ENCODE measurements at places on chromosomes 6 and 20. TPM values are rescaled to one million over a fixed set of nuclear protein-coding genes. Genes with fewer than 3 reads are reported as not detected.

Gene GNAS-AS1
- 0.64 TPM for polyA plus RNA-seq

Gene TMEM170B
- 25.6 TPM for polyA plus RNA-seq

Gene GPR63
- 1.2 TPM for polyA plus RNA-seq

Gene SUMO4
- not detected for polyA plus RNA-seq

Gene C20orf204
- 6.0 TPM for polyA plus RNA-seq

Gene ENPP4
- 19.7 TPM for polyA plus RNA-seq

Gene SLC17A9
- polyA plus RNA-seq = not detected

Gene SLC25A27
- polyA plus RNA-seq = 31.1 TPM

Gene PNPLA1
- polyA plus RNA-seq = 0.26 TPM

Gene BNIP5
- polyA plus RNA-seq = not detected

Gene POU5F1
- polyA plus RNA-seq = not detected

Gene SOBP
- 16.4 TPM for polyA plus RNA-seq

Gene ERVFRD-1
- not detected for polyA plus RNA-seq

Gene LGSN
- not detected for polyA plus RNA-seq

Gene RAE1
- 134 TPM for polyA plus RNA-seq

Gene TTBK1
- polyA plus RNA-seq = 4.2 TPM

Gene PNLDC1
- not detected for polyA plus RNA-seq

Gene PSORS1C2
- polyA plus RNA-seq = not detected

Gene EYS
- polyA plus RNA-seq = 0.38 TPM

Gene ADGRF4
- not detected for polyA plus RNA-seq

Gene TRIM26
- polyA plus RNA-seq = 25.9 TPM

Gene PEDS1
- polyA plus RNA-seq = 10.0 TPM

Gene C6orf58
- polyA plus RNA-seq = 0.52 TPM

Gene PROCR
- 0.30 TPM for polyA plus RNA-seq

Gene NDRG3
- polyA plus RNA-seq = 53.7 TPM

Gene TCP11
- polyA plus RNA-seq = not detected

Gene KCNK5
- polyA plus RNA-seq = not detected

Gene NHSL1
- polyA plus RNA-seq = 1.5 TPM

Gene SLC13A3
- polyA plus RNA-seq = 8.3 TPM

Gene RBPJL
- polyA plus RNA-seq = not detected

Gene GPRC6A
- polyA plus RNA-seq = not detected

Gene BLOC1S5
- polyA plus RNA-seq = 11.0 TPM

Gene TSBP1
- polyA plus RNA-seq = not detected

Gene AKAP7
- 3.4 TPM for polyA plus RNA-seq

Gene FAM209B
- not detected for polyA plus RNA-seq

Gene EFHC1
- polyA plus RNA-seq = 234 TPM

Gene CAP2
- polyA plus RNA-seq = 11.8 TPM

Gene GJA1
- polyA plus RNA-seq = 3.5 TPM

Gene COQ3
- 23.0 TPM for polyA plus RNA-seq

Gene SLC35D3
- polyA plus RNA-seq = not detected

Gene THEMIS
- polyA plus RNA-seq = 0.22 TPM

Gene TAF4
- polyA plus RNA-seq = 10.2 TPM

Gene DDX43
- polyA plus RNA-seq = not detected

Gene GTSF1L
- not detected for polyA plus RNA-seq

Gene STMND1
- 0.59 TPM for polyA plus RNA-seq

Gene DUSP15
- 68.9 TPM for polyA plus RNA-seq

Gene DNAH8
- 0.07 TPM for polyA plus RNA-seq

Data from neural cell (in vitro differentiated cells).